ENCODE measurements at places on chromosomes 12 and 14.

DNA sequence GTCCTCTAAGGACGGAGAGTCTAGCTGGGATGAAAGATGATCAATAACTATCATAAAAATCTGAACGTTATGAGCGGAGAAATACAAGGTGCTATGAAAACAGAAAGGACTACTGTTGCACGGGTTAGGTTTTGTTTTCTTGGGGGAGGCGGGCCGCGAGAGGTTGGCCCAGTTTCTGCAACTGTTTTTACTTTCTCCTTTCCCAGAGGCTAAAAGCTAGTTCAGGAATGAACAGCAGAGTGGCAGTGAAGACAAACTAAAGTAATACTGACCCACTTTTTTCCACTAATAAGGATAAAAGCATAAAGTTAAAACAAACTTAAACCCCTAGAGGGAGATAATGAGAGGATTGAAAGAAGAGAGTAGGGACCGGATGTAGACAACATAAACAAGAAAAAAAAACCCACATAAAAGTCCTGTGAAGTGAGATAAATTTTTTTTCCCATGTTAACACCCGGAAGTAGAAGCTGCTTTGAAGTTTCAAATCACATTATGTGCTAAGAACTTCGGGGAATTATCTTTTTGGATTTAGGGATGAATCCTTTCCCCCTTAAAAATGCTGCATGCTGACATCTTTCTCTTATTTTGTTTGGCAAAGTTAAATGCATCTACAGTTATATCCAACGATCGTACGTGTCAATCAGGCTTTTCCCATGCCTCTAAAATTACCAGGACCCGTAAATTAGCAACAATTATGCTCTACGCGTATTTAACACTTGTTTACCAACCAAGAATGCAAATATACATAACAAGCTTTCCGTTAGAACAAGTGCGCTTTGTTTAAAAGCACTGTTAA is 1.0 kb upstream of the CDK17 start:
- peak; percentile 30 for DNase-seq

GRCh38 chr14:101879529-101880336 is 84.6 kb upstream of the DYNC1H1 start:
- no peak for DNase-seq

DNA sequence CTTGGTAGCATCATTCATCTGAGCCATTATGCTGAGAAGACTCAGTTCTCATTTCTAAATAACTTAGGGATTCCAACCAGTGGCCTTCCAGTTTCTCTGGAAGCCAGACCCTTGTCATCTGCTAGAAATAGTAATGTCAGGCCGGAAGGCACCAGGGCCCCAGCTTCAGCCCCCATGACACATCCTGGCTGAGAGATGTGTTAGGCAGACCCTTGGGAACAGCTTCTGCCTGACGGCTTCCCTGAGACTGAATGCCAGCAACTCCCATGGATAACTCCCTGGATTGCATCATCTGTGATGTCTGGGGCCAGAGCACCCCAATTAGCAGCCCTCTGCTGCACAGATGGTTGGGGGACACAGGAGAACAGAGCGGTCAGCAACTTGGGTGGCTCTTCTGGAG is 583.5 kb upstream of the TBX3 start:
- DNase-seq: no peak

- no peak for DNase-seq
These were observed 7.8 kb downstream of the WNT1 start for GRCh38 chr12:48985901-48986300.

GRCh38 chr12:126879842-126880241 is 1387.1 kb upstream of the TMEM132C start:
- DNase-seq: no peak

- no peak for DNase-seq
These were observed 107.6 kb downstream of the APAF1 start for GRCh38 chr12:98752726-98753125.

DNA sequence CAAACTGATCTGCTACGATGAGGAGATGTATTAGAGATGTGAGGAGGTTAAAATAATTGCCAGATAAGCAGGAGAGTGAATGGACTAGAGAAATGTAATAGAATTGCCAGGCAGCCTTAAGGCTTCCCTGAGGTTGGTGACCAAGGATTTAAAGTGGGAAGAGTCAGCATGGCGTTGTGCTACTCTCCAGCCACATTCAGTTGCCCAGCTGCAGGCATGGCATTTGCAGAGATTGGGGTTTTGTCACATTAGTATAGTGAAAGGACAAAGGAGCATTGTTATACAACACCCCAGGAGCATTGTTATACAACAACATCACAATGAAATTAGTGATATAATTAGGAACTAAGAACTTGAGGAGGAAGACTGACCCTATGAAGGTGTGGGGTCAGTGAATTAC is 31.7 kb downstream of the MARK3 start:
- peak; percentile 62 for DNase-seq

DNA sequence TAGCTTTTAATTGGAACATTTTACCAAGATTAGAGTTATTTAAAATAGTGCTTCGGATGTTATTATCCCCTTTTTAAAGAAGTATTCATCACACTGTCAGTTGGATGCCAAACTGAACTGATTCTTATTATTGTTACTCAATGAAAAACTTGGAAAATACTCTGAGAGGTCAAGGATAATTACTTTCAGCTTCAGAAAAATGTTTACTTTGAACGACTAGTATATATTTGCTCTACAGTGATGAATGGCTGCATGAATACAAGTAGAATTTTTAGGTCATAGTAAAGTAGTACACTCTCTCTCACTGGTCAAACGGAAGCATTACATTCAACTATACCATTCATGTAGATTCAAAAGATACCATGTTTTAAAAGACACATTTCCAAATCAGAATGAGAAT is 269.2 kb downstream of the CCDC91 start:
- DNase-seq: no peak

GRCh38 chr14:36556811-36557433 is 25.5 kb downstream of the NKX2-8 start:
- no peak for DNase-seq

DNA sequence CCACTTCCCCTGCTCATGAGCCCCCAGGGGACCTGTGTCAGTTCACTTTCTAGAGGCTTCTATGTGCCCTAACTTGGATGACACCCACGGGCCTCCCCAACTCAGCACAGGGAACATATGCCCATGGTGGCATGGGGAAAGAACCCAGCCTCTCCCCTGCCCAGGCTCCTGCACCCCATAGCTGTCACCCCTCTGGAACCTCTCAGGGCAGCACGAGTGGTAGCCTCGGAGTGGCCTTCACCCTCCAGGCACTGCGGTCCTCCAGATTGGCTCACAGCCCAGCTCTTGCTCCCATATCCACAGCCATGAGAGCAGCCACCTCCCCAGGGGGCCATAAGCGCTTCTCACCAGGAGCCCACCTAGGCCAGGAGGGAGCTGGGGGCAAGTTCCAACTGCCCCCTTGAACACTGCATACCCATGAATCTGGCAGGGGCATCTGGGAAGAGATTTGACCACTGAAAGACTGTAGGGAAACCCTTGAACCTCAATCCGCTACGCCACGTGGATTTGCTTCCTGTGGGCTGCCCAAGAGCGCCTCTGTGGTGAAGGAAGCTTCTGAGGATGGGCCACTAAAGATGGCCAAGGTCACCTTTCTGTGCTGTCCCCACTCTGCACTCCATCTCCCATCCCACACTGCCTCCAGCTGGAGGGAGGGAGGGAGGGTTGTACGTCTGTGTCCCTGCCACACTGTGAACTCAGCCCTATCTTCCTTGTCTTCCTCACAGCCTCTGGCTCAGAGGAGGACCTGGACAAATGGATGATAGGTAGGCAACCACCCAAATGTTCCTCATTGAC is 11.9 kb downstream of the PLD4 start:
- no peak for DNase-seq

DNA sequence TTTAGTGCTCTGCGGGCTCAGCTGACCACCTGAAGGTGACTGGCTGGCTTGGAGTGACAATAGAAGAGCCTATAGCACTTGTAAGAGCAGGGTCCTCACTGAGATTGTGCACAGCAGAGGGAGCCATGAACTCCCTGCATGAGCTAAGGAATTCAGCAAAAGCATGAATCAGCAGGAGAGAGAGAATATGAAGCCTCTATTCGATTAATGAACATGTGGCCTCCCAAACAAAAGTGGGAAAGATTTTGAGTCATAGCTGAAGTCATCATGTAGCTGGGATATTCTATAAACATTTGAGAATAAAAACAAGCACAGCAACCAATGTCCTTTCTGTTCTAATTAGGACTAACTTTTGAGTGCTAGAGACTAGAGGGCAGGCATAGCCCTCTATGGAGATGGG is 626.6 kb downstream of the DIO2 start:
- DNase-seq: no peak

DNA sequence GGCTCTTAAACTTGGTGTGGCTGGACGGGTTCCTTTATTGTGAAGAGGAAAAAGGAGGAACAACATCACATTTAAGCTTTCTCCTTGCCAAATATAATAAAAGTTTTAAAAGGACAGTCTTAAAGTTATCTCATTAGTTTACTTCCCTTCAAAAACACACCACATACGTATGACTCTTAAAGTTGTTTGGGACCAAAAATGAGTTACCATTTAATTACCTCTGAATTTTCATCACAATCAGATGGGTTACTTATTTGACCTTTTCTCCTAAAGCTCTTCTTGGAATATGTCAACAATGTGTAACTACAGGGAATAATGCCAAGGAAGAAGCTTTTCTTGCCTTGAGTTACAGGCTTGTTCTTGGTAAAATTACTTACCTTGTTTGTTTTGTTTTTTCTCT is 16.4 kb downstream of the RAB21 start:
- DNase-seq: no peak

DNA sequence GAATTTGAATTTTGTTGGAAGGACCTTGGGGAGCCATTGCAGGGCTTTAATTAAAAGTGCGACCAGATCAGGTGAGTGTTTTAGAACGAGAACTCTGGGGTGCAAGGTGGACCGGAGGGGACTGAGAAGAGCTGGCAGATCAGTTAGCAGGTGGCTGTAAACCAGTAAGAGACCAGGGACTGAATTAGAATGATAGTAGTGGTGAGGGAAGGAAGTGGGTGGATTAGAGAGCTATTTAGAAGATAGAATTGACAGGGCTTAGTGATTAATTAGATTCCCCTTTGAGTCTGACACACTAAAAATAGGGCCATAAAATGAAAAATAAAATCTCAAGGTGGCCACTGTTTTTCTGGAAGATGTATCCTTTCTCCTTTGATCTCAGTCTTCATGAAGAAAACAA is 44.8 kb downstream of the PLXNC1 start:
- DNase-seq: no peak

DNA sequence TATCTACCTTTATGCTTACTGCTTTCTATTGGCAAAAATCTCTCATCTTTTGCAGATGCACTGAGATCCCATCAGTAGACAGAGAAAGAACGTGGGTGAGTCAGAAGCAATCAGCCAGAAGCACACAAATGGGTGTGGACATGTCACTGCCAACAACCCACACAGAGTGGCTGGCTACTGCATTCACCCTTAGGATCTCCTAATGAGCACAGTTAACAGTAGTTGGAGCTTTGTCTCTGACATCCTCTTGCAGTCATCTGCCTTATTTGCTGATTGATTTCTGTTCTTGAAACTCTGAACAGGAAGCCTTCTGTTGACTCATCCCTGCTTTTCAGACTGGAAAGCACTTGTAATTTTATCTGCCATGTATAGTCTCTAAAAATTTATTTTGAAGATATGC is 117.2 kb downstream of the RGS6 start:
- no peak for DNase-seq

DNA sequence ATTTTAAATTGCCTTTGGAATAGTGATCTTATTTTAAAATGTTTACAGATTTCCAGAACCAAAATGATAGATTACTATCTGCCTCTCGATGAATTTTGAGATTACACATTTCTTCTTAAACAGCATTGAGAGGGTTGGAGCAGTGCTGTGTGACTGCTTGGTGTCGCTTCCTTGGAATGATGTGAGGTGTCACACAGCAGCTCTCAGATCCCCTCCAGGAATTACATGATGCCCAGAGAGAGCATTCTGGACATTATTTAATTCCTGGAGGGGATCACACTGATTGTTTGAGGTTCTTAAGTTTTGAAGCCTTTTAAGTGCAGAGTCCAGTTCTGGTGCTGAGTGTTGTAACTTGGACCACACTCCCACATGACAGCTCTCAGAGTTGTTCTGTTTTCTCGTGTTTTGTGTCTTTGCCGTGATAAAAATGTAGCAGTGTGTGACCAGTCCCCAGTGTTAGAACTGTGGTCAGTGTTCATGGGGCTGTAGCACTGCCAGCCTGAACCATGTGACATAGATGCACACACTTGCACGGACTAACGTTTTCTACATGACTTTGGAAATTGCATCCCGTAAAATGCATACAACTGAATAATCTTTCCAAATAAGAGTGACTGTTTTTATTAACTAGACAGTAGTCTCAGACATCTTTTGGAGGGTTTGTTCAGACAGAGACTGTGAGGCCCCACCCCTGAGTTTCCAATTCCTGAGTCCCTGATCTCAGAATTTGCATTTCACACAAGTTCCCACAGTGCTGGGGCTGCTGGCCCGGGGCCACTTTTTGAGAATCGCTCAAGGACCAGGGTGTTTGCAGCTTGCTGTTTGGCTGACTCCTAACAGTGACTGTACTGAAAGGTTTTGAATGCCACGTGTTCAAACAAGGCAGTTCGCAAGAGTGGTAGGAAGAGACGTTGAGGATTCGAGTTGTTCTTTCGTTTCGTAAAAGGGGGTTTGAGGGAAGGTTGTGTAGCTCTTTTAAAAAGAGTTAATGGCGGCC is 26.0 kb downstream of the XRCC3 start:
- no peak for DNase-seq

All from amygdala (tissue), 56 donors.